Stimulated activated CD8-positive, alpha-beta memory T cell treated with anti-CD3 and anti-CD28 coated beads, Interleukin-15, amount 100 ng/mL, for 48 hours (primary cell): ENCODE measurements at places on chromosomes 5 and 9.

GRCh38 chr9:89574309-89574708 lies 30.5 kb upstream of the GADD45G start:
- no peak for DNase-seq

DNA sequence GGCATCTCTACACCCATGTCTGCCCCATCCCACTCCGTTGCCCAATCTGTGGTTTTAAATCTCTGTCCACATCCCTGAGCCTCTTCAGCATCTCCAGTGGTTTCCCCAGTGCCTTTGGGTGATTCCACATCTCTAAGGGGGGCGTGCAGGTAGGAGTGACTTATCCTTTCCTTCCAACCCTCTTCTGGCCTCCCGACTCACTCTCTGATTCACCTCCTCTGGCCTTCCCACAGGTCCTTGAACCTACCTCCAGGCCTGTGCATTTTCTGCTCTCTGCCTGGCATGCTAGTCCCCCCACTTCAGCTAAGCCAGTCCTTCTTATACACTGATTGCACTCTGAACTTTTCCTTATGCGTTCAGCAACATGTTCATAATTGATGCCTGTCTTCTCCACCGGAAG lies 99.0 kb downstream of the RALGPS1 start:
- DNase-seq, result no peak

DNA sequence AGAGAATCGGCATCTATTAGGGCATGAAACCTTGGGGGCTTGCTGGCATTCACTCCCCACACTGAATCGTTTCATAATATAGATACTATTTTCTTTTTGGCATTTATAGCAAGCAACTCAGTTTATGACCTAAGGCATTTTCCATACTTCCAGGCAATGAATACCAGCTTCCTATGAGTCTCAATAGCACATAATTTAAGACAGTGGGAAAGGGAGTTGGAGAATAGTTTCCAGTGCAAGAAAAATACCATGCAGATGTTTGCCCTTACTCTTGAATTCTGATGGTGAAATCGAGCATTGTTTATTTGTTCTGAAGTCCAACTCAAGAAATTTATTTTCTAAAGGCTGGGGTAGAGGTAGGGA lies 175.8 kb upstream of the KLF9 start:
- no peak for DNase-seq

GRCh38 chr5:111975133-111975532 lies 218.1 kb upstream of the NREP start:
- no peak for DNase-seq

DNA sequence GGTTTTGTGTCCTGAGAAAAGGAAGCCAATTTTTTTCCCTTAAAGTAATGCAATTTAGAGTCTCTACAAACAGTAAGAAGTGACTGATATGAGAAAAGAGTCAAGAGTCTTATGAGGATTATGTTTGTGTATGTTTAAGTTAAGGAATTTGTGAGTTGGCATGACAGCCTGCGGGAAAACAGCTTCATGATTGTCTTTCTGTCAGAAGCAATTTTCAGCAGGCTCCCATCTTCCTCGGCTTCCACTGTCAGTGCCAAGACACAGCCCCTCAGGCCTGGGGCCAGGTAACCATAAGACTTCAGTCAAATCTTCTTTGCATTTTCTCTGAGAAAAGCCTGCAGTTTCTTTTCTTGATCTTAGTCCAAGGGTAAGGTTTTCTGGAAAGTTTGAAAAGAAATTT lies 17.0 kb upstream of the SELENOP start:
- DNase-seq, result no peak

DNA sequence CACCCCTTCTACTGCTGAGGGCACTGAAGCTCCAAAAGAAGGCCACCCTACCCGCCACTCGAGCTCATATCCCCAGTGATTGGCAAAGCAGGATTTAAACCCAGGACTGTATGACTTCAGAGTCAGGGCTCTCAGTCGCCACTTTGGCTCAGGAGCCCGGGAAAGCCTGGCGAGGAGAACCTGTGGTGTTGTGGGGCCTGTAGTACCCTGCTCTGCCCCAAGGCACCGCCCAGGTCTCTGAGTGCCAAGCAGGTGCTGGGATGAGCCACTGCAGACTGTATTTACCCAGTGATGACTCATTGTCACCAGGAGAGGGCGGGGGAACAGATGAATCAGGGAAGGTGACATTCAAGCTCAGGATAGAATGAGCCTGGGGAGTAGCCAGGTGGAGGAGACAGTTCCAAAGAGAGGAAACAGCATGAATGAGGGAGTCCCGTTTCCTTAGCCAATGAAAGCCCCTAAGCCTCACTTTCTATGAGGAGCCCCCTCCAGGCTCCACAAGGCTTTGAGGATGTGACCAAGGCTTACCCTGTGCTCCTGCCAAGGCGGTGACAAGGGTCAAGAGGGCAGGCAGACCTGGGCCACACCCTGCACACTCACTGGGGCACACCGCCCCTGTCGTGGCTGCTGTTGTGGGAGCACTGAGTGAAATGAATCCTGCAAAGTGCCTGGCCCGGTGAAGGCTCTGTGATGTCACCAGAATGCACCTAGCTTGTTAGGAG lies 17.8 kb upstream of the DPM2 start:
- DNase-seq, result peak; percentile 74

GRCh38 chr9:125999504-125999881 lies 252.3 kb downstream of the PBX3 start:
- no peak for DNase-seq

DNA sequence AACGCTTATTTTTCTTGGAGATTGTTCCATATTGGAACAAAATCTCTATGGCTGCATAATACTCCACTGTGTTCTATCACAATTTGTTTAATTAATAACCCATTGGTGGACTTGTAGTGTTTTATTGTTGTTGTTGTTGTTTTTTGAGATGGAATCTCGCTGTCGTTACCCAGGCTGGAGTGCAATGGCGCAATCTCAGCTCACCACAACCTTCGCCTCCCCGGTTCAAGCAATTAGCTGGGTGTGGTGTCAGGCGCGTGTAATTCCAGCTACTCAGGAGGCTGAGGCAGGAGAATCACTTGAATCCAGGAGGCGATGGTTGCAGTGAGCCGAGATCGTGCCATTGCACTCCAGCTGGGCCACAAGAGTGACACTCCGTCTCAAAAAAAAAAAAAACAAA lies 38.7 kb downstream of the SPRY4 start:
- no peak for DNase-seq

- no peak for DNase-seq
Measured at GRCh38 chr9:98365781-98366180, 110.3 kb upstream of the TBC1D2 start.

- no peak for DNase-seq
Measured at GRCh38 chr9:136359774-136360718, 3.5 kb downstream of the DNLZ start.

GRCh38 chr5:133829786-133830185 lies 138.6 kb downstream of the C5orf15 start:
- no peak for DNase-seq

- no peak for DNase-seq
Measured at GRCh38 chr9:3296536-3296935, 229.3 kb downstream of the RFX3 start.

DNA sequence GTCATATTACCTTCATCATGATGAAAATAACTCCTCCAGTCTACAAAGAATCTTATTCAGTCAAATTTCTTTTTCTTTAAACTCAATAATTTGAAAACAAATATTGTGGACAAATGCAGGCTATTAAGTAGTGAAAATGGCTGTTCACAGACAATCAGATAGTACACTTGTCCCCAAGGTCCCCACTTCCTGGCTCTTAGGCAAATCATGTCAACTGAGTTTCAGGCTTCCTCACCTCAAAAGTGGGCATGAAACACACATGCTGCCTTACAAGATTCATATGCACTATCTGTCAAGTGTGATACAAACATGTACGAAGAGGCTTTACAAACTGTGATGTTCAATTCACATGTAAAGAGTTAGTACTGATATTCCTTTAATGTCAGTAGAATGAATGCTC lies 385.2 kb upstream of the SEMA6A start:
- DNase-seq, result no peak

- DNase-seq, result no peak
Measured at GRCh38 chr5:177336112-177336511, 15.4 kb downstream of the LMAN2 start.

GRCh38 chr9:223152-223551 lies 8.5 kb downstream of the DOCK8 start:
- DNase-seq, result no peak

GRCh38 chr5:153926201-153926600 lies 112.5 kb downstream of the FAM114A2 start:
- no peak for DNase-seq

GRCh38 chr5:103174147-103174546 lies 54.0 kb downstream of the PPIP5K2 start:
- DNase-seq, result no peak

DNA sequence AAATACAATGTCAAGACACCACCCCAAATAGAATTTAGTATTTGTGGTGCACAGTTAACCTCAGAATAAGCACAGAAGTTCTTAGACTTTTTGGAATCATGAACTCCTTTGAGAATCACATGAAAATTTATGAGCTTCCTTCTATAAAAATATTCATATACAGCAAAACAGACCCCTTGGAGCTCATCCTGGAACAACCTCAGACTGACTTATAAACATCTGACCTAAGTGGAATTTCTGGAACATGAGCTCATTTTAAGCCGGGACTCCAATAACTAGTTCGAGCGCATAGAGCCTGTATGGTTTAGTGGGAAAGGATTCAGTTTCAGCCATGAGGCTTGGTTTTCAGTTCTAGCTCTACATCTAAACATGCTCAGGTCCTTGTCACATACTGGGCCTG lies 192.3 kb downstream of the DEPDC1B start:
- no peak for DNase-seq

DNA sequence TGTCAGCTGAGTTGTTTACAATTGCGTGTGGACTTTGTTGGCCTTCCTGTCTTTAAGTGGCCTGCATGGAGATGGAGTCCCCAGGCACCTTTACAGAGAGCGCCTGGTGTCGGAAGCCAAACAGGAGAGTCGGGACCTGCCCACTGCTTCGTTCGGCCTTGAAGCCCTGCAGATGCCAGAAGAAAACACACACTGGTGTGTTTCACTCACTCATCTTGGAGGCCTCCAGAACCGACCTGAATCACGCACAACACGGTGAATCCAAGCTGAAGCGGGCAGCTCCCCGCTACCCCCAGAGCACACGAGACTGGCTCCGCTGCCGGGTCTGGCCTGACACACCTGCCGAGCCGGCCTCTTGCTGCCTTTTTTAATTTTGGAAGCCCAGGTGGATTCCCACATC lies 419.4 kb upstream of the IRX4 start:
- DNase-seq, result no peak

DNA sequence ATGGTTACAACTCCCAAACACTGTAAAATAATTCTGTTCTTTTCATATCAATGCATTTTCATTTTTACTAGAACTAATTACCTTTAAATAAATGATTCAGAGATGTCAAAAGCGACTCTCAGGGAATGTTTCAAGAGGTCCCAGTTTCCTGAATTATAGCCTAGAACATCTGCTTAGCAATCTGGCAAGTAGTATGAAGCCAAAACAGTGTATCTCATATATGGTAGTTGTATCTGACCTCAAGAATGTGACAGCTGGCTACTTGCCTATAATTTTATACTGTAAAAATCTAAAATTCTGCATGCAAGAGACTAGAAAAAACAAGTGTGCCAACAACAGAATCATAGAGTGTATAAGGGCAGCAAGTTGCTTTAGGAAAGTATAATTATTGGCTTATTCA lies 187.7 kb upstream of the POU5F2 start:
- no peak for DNase-seq

DNA sequence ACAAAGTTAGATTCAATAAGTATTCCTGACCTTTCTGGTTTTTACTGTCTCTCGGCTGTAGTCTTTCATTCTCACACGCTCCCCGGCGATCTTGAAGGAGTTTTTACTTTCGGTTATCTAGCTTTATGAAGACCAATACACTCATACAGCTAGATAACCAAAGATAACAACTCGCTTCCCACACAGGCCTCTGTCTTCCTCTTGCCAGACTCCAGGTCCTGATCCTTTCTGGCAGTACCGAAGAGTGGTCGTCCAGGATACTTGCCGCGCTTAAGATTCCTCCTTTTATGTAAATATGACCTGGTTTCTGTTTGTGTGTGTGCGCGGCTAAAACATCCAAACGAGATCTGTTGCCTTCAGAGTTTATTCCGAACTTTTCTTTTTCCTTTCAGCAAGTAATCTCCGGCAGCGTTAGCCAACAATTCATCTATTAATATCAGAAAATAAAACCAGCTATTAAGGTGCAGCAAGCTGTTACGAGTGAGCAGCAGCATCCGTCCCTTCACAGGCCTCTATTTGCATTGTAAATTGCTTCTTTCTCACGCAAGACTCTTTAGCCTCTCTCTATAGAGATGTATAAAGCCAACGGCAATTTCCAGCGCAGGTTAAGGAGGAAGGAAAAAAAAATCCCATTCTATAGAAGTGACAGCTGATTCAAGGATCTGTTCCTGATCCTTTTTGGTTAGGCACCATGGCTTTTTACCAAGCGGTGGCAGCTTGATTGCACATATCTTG lies 216.1 kb downstream of the MEF2C start:
- DNase-seq, result no peak

DNA sequence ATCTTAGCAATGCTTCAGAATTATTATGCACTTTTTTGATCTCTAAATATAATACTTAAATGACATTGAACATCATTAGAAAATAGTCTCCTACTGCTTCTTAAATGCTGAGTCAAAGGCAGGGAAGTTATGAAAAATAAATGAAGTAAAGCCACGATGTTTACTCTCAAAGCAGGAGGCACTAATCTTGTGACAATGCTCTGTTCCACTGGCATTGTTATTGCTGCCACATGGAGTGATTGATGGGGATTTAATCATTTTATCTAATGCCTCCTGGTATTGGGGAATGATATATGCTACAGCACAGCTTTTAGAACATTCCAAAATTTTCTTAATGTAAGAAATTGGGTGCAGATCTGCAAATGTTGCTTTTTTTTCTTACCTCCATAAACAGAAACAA lies 1655.4 kb upstream of the NUDT12 start:
- DNase-seq, result no peak

DNA sequence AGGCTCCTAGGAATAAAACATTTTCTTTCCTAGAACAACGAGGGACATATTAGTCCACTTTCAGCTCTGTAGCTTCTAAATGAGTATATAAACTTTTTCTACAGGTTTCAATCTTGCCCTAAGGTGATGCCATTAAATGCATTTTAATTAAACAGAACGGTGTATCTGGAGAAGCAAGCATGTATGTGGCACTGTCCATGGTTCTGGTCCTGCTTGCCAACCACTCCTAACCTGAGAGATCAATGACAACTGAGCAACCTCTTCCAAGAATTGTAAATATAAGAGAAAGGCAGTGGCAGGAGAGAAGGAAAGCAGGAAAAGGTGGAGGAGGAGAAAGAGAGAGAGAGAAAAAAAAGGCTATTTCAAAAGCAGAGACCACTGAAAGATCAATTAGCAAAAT lies 95.6 kb upstream of the SPOCK1 start:
- no peak for DNase-seq

- no peak for DNase-seq
Measured at GRCh38 chr5:96017951-96018350, 56.3 kb upstream of the ELL2 start.

- no peak for DNase-seq
Measured at GRCh38 chr5:75756981-75757380, 39.7 kb upstream of the POC5 start.

GRCh38 chr5:15995341-15996052 lies 184.1 kb downstream of the MARCHF11 start:
- DNase-seq, result no peak

- no peak for DNase-seq
Measured at GRCh38 chr9:127076860-127077643, 45.4 kb downstream of the ANGPTL2 start.
